ENCODE measurements at places on chromosomes 4 and X. TPM values are rescaled to one million over a fixed set of nuclear protein-coding genes. Genes with fewer than 3 reads are reported as not detected.

MMRN1 gene
- 16.7 TPM for total RNA-seq

CXCL1 gene
- total RNA-seq = 9.5 TPM

UPF3B gene
- total RNA-seq = 4.8 TPM

PCDH10 gene
- 0.06 TPM for total RNA-seq

PLXNB3 gene
- 10.2 TPM for total RNA-seq

UCP1 gene
- total RNA-seq = not detected

XG gene
- 3.4 TPM for total RNA-seq

TXLNG gene
- 25.6 TPM for total RNA-seq

TCEAL5 gene
- not detected for total RNA-seq

SSX4B gene
- not detected for total RNA-seq

DRP2 gene
- 0.22 TPM for total RNA-seq

RHOXF1 gene
- total RNA-seq = 1.2 TPM

IL1RAPL1 gene
- not detected for total RNA-seq

GRCh38 chr4:87967193-87967592 is 8.3 kb upstream of the SPP1 start:
- no peak for DNase-seq

DNA sequence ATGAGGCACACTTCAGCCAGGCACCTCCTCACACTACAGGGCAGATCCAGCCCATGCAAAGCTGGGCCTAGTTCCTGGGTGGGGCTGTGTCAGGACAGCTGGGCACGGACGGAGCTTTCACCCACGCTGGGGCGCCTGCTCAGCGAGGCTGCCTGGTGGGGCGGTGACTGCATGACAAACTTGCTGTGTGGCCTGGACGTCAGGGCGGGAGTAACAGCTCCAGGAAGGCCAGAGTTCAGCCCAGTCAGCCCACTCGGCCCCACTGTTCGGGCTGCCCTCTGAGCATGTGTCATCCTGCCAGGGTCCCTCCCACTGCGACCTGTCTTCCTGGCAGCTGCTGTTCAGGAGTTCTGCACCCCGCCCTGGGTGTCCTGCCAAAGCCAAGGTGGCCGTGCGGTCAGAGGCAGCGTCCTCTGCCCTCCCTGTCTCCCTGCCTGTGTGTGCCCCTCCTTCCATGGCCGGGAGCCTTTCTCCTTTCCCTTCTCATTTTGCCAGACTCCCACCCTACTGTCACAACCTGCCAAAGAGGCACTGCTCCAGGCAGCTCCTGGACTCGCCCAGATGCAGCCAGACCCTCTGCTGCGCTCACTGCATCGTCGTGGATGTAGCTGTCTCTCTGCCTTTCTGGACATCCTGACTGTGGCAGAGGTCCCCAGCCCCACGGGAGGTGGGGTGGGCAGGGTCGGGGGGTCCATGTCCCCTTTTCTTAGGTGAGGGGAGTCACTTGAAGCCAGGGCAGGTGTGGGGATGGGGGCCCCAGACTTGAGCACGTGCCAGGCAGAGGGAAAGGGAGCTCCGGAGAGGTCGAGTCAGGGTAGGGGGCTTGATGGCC is 33.0 kb upstream of the KIAA0232 start:
- DNase-seq = peak; percentile 95

GRCh38 chr4:146633471-146633800 is 5.3 kb upstream of the POU4F2 start:
- DNase-seq = no peak

- DNase-seq = no peak
Measured at GRCh38 chrX:42869659-42870476, 91.9 kb upstream of the PPP1R2C start.

DNA sequence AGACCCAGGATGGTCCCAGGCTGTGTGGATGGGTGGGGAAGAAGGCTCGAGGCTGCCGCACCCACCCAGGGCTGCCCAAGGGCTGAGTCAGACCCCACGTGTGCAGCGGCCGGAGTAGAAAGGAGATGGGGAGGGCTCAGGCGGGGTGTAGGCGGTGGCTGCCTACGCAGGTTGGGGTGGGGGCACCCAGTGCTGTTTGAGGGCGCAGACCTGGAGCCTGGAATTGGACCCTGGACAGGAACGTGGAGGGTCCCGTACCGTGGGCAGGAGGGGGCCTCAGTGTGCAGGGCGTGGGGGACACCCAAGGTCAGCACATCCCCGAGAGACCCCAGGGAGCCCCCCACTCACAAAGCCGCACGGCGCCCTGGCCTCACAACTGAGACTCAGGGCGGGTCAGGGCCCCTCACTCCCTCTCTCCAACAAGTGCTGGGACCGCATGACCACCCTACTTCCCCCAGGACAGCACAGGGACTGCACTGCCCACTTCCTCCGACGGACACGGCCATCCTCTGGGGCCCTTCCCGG is 79.9 kb downstream of the FAM53A start:
- DNase-seq = no peak

DNA sequence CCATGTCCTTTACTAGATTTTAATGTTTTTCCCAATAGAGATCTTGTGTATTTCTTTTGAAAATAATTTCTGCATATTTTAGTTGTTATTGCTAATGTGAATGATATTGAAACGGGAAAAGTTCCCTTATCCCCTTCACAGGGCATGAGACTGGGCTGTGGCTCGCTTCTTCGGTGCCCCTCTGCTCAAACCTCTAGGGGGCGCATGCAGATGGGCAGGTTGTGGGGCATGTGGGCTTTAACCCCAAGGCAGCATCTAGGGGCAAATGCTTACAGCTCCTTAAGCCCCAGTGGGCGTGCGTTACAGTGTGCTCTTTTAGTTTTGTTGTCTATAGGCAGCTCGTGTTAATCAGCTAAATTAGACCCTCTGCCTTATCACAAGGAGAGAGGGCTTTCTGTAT is 194.7 kb downstream of the OPHN1 start:
- DNase-seq = no peak

- no peak for DNase-seq
Measured at GRCh38 chr4:74529284-74530041, 84.5 kb downstream of the AREG start.

DNA sequence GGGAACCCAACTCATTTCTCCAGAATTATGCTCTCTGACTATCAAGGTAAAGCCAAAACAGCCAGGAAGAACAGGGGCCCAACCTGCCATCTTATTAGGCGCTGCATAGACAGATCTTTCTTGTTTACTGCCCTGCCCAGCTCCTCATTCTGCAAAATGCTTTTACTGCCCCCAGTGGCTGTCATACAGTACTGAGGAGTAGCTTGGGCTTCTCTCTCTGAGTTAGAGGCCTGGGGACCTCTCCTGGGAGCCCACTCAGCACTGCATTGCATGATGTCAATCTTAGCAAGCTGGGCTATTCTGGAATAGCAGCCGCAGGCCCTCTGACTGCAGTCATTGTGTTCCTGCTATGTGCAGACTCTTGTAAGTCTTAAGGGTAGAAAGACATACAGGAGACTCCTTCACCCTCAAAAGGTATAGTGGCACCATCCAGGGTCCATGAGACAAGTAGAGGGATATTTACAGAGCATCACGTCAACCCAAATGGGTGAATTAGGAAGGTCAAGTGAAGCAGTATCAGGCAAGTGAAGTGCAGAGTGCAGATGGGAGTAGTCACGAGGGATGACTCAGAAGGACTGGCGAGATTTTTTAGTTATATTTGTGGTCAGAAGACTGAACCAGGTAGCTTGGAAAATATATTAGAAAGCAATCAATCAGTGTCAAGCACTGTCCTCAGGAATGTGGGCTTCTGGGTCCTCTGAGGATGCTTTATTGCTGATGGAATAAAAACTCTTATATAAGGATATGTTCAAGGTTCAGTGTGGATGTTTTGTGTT is 294.1 kb upstream of the SFRP2 start:
- no peak for DNase-seq

DNA sequence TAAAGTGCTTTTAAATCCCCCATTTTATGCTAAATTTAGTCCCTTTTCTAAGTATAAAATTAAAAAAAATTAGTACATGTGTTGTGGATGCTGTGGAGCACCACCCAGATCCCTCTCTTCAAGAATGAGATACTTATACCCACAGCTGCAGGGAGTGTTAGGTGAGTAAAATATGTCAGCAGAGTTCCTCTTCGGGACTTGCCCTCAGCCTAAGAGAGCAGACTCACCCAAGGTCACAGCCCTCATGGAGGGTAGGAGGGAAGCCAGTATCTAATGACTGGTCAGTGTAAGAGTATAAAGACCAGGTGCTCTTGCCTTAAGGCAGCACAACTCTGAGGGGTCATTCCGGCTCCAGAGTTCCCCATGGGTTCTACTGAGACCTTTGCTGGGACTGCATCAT is 88.5 kb downstream of the REELD1 start:
- no peak for DNase-seq

- DNase-seq = no peak
Measured at GRCh38 chrX:68343551-68343950, 89.7 kb downstream of the OPHN1 start.

DNA sequence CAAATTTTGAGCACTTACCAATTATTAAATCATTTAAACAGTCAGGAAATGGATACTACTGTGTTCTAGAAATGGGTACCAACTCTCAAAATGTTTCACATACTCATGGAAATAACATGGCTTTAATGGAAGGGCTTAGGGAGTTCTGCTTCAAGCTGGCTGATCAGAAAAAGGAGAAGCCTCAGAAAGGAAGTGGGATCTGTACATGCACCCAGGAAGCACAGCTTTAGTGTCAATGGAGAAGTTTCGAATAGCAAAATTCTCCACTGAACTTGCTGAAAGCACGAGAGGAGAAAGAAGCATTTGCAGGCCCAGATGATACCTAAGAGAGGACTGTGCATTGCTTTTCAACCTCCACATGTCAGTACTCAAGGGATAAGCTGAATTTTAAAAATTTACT is 11.1 kb upstream of the HS3ST1 start:
- no peak for DNase-seq

DNA sequence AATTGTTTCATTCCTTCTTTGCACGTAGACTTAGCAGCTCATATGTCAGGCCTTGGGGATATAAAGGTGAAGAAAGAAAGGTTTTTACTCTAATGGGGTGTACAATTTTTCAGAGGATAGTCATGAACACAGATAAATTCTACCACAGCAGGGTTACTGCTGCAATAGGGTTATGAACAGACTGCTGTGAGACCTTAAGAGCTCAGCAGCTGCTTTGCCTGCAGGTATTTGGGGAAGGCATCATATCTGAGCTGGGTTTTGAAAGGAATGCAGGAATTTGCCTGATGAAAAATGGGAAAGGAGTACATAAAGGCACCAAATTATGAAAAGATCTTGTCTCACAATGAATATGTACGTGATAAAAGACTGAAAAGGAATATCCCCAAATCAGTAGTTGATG is 128.9 kb downstream of the CEP135 start:
- no peak for DNase-seq

DNA sequence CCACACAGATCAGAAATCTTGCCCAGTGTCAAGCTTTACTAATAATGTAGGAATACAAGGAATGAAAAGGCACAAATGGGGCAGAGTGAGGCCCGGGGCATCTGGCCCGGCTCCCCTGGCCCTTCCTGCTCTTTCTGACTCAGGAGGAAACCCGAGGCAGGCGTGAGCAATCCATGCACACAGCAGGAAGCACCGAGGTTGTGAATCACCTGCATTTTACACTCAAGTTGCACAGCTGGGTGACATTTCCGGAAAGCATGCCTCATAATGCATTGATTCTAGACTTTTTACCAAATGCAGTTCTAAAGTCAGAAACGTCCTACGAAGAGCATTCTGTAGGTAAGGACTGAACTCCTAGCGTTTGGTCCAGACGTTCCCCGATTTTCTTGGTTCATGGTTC is 38.9 kb downstream of the PRIMPOL start:
- DNase-seq = no peak

GRCh38 chr4:174848596-174848995 is 19.5 kb upstream of the GLRA3 start:
- no peak for DNase-seq

GRCh38 chrX:19564606-19565005 is 49.3 kb upstream of the MAP3K15 start:
- DNase-seq = no peak

- DNase-seq = no peak
Measured at GRCh38 chr4:36152735-36153134, 91.6 kb downstream of the ARAP2 start.

DNA sequence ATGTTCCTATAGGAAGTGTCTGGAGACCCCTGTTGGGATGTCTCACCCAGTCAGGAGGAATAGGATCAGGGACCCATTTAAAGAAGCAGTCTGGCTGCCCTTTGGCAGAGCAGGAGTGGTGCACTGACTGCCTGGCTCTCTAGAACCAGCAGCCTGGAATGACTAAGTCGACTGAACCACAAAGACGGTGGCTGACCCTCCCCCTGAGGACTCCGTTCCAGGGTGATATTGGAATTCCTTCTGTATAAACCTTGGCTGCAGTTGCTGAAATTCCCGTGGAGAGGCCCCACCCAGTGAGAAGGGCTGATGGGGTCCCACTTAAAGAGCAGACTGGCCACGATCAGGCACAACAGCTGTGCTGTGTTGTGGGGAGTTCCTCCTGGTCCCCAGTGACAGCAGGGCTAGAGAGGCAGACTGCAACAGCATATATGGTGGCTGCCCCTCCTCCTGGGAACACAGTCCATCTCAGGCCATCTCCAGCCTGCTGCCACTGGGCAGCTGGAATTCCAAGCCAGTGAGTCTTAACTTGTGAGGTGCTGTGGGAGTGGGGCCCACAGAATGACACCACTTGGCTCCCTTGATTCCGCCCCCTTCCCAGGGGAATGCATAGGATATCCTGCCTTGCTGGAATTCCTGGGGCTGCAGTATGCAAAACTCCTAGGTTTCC is 41.8 kb upstream of the RLIM start:
- no peak for DNase-seq

- DNase-seq = no peak
Measured at GRCh38 chr4:88659055-88659889, 38.4 kb downstream of the NAP1L5 start.

DNA sequence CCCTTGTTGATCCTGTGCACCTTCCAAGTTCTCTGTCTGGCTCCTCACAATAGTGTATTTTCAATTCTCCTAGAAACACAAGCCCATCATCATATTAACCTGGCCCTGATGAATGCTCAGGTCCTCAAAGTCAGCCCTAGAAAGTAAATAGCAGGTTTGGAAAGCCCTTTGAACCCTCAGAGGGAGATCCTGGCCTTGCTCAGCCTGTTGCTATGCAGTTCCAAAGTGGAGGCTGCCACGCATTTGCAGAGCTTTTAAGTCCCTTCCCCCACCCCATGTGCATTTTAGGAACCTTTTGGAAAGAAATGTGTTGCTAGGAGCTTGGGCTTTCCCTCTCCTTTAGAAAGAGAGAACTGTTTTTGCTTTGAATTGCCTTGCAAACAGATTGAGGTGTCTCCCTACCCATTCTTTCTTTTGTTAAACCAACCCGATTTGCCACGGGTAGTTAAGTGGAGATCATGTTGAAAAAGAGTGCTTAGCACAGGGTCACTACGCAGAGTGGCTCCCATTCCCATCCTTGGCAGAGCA is 12.2 kb downstream of the MAMLD1 start:
- no peak for DNase-seq

DNA sequence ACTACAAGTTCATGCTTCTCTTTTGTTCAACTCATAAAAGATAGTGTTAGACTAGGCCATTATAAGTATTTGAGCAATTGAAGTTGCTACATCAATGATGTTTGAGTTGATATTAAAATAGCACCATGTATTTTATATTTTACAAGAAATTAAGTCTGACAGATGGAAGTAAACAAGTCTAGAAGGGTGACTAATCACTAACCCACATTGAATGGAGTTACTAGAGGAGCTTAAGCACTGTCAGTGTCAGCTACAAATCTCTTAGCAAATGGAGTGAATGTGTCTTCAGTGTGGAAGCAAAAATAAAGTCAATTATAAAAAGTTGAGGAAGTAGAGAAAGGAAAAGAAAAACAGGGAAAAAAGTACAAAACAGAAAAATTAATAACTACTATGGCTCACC is 592.5 kb downstream of the PCDH18 start:
- no peak for DNase-seq
